IMR-90 (cell line): ENCODE measurements at places on chromosomes 16 and 17. TPM values are rescaled to one million over a fixed set of nuclear protein-coding genes. Genes with fewer than 3 reads are reported as not detected.
A peak's percentile ranks its signal among the peaks of the same experiment; 100 is the strongest.

The KRT13 gene
- 0.18 and 0.28 TPM in 2 replicates for total RNA-seq

DNA sequence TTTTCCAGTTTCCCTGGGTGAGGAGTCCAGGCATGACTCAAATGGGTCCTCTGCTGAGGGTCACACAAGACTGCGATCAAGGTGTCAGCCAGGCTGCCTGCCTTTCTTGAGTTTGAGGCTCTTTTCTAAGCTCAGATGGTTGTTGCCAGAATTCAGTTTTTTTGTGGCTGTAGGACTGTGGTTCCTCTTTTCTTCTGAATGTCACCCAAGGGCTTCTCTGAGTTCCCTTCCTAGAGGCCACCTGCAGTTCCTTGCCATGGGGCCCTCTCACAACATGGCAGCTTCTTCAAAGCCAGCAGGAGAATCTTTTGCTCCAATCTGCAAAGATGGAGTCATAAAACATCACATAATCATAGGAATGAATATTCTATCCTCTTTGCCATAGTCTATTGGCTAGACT lies 17.5 kb downstream of the LIMD2 start:
- DNase-seq = no peak

DNA sequence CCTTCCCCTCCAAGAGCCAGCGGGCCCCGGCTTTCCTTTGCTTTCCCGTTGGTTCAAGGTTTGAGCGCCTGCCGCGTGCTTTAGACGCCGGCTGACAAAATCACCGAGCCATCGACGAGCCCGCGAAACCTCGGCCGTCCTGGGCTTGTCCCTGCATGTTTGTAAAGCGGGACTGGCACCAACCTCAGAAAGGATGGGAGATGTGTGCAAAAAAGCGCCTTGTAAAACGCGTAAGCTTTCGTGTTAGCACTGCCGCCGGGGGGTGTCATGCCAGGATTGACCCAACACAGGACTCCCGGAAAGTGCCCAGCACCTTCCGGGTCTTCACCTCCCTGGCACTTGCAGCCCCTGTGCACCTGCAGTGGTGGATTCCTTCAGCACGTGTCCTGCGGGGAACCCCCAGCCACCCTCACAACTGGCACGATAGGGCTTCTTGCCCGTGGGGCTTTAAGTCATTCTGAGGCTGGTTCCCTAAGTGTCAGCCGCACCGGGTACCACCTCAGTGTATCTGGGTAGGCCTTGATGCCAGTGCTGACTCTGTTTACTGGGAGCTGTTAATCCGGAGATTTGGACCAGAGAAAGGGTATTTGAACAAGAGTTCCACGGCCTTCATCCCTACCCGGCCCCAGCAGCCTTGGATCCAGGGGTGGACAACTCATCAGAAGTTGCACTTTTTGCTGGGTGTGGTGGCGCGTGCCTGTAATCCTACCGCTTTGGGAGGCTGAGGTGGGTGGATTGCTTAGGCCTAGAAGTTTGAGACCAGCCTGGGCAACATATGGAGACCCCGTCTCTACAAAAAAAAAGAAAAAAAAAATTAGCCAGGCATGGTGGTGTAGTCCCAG lies 817 bp downstream of the NDUFAF8 start:
- peak; percentile 6 for DNase-seq

The DHODH gene
- 3.2 and 3.3 TPM in 2 replicates for total RNA-seq

The RNF166 gene
- total RNA-seq = 6.9 and 8.1 TPM in 2 replicates

DNA sequence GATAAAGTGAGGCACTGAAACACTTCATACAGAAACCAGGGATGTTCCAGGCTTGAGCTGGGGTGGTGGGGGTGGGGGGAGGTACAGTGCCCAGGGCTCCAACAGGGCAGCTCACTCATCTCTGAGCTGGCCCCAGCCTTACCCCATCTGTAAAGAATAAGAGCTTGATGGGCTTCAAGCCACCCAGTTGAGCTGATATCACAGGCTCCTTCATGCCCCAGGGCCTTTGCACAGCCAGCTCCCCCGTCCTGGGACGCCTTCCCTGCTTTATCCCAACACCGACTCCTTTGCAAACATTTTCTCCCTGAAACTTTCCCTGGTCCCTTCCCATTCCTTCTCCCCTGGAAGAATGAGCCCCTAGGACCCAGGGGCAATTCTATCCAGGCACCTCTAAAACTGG lies 261.7 kb downstream of the PARN start:
- no peak for DNase-seq

GRCh38 chr17:77974396-77974795 lies 15.9 kb downstream of the TNRC6C start:
- DNase-seq = no peak

The FKBP10 gene
- total RNA-seq = 156 and 170 TPM in 2 replicates

DNA sequence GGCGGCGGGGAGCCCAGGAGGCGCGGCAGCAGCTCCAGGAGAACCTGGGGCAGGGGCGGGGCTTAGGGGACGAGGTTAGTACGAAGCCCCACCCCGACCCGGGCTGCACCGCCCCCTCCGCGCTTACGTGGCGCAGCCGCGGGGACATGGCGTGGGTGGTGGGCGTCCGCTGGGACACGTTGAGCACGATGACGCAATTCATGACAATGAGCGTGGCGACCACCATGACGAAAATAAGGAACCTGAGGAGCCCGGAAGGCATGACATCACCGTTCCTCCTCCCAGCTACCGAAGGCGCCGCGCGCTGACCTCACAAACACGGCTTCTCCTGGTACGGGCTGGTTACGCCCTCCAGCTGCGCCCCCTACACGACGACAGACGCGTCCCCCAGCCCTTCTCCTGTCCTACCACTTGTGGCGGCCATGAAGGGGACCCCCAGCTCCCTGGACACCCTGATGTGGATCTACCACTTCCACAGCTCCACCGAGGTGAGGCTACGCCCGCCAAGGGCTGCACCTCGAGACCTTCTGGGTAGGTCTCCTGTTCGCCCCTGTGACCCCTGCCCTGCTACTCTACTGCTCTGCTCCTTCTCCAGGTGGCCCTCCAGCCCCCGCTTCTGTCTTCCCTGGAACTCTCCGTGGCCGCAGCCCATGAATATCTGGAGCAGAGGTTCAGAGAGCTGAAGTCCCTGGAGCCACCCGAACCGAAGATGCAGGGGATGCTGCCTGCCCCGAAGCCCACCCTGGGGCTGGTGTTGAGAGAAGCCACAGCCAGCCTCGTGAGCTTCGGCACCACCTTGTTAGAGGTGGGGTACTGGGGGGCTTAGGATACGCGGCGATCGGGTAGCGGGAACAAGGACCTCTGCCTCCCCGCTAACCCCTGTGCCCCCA lies at the start of gene C17orf107:
TSS of gene C17orf107 (plus strand) at position 196 of the 890 bp plus-strand sequence. CDS start at position 423, 227 bp downstream.
- DNase-seq = peak; percentile 79

- DNase-seq = peak; percentile 61
These were observed 13.3 kb upstream of the RPL38 start for GRCh38 chr17:74190154-74190553.

- DNase-seq = no peak
These were observed 16.9 kb downstream of the HASPIN start for GRCh38 chr17:3740611-3741073.

The SDR42E1 gene
- total RNA-seq = 0.28 and 0.72 TPM in 2 replicates

GRCh38 chr16:3099732-3100499 lies 822 bp upstream of the ZSCAN10 start:
- DNase-seq = peak; percentile 78

The NSRP1 gene
- 3.4 and 5.8 TPM in 2 replicates for total RNA-seq

GRCh38 chr16:11630046-11630767 lies 38.0 kb upstream of the SNN start:
- DNase-seq = no peak

The NPIPA2 gene
- not detected in 2 replicates for total RNA-seq

The DNAH2 gene
- under 0.01 TPM in 2 replicates for total RNA-seq

GRCh38 chr17:38762231-38762630 lies 9.7 kb downstream of the PSMB3 start:
- DNase-seq = no peak

GRCh38 chr17:34275881-34276280 lies 5.9 kb downstream of the CCL7 start:
- DNase-seq = peak; percentile 97

GRCh38 chr17:73003487-73003886 lies 89.0 kb downstream of the SLC39A11 start:
- DNase-seq = no peak

The RAB37 gene
- not detected in 2 replicates for total RNA-seq

DNA sequence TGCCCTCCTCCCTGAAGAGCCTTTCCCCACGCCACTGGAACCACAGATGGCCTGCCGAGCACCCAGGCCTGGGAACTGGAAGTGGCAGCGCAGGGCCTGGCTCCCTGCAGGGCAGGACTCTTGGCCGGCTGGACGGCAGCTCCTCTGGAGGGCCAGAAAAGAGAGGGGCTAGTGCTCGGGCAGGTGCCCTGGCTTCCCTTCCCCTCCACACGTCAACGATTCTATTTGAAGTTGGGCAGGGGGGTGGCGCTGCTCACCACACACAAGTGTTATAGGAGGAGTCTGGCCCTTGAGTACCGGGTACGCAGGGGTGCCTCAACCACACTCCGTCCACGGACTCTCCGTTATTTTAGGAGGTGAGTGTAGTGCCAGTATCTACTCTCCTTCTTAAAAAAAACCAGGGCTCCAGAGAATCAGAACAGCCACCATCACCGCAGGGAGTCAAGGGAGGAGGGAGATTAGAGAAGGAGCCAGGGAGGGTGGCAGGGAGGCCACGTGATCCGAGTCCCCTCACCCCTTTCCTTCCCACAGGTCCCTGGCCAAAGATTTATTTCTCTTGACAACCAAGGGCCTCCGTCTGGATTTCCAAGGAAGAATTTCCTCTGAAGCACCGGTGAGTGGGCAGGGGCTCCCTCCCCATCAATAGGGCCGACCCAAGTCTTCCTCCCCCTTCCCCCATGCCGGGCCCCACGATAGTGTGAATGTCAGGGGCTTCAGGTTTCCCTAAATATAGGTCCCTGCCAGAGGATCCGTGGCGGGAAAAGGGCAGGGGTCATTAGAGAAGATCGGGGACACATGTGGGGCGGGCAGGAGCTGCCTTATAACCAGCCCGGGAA lies 1.4 kb upstream of the ALDOA start:
- peak; percentile 37 for DNase-seq

DNA sequence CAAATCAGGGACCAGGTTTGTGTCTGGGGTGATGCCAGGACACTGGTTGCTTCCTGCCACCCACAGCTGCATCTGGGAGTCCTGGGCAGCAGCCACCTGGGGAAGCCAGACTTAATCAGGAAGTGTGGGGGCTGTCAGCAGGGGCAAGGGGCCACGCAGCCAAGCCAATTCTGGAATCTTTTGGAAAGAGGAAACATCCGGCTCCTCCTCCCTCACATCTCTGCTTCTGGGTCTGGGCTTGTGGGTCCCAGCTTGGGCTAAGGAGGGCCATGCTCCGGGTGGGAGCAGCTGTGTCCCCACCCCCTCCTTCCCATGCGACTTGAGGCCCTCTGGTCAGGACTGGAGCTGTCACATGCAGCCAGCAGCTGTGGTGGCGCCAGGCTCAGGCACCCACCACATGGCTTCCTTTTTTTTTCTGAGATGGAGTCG lies 37.0 kb upstream of the CCDC182 start:
- DNase-seq = no peak

GRCh38 chr17:56680676-56681075 lies 87.2 kb downstream of the NOG start:
- DNase-seq = no peak

- DNase-seq = peak; percentile 44
These were observed 5.7 kb downstream of the GRN start for GRCh38 chr17:44350733-44351226.

The PRSS21 gene
- total RNA-seq = not detected in 2 replicates

GRCh38 chr16:15879255-15879811 lies 9.1 kb downstream of the CEP20 start:
- peak; percentile 96 for DNase-seq

GRCh38 chr16:11857161-11857560 lies 5.8 kb upstream of the RSL1D1 start:
- DNase-seq = peak; percentile 70

- no peak for DNase-seq
These were observed 19.4 kb downstream of the CD300A start for GRCh38 chr17:74485841-74486240.

DNA sequence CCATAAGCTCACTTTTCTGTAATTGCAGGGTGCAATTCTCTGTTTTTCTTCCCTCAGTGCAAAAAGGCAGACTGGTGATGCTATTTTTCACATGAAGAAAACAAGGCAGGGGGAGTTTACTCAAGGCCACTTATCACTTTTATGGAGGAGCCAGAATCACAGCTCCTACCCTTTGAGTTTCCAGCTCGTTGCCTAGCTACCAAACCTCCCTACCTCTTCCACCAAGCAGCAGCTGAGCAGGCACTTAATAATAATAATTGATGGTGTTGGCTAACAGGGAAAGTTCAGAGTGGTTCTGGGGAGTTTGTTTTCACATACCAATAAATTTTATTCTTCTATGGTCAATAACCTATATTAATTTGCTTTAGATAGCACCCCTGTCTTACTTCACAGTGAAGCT lies 31.9 kb upstream of the MPHOSPH6 start:
- no peak for DNase-seq

- peak; percentile 30 for DNase-seq
These were observed 1.1 kb upstream of the STUB1 start for GRCh38 chr16:678858-679813.

The C16orf96 gene
- not detected in 2 replicates for total RNA-seq

The MARF1 gene
- 7.8 and 9.0 TPM in 2 replicates for total RNA-seq

DNA sequence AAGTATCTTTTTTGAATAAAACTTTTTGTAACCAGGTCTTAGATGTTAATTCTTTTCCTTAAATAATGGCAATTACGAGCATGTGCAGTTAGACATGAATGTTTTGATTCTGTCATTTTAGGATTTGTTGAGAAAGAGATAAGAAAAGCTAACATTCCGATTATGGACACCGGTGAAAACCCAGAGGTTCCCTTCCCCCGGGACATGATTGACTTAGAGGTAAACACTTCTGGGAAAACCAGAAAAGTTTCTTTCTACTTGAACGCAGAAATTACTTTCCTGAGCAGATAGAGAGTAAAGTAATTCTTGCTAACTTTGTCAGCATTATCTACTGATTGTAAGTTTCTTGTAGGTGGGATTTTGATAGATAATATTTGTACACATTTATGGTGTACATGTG lies 9.2 kb downstream of the ATP6V0A1 start:
- DNase-seq = no peak

DNA sequence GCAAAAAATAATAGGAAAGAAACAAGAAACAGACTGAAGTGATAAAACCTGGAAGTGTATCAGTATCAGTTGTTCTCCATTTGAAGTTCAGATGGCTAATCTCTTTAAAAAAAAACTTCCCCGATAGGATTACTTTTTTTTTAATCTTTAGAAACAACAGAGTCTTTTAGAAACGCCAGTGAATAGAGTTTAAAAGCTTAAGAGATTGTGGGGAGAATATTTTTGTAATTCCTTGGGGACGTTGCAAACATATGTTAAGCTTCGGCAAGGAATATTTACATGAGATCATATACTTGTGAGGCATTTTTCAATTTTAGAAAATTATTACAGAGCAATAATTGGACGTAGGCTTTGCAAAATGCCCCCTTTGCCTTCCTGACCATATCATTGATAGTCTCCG lies 13.2 kb downstream of the MAF start:
- DNase-seq = no peak

The NPIPB9 gene
- 0.56 TPM in 1 of 2 replicates, not detected in the other for total RNA-seq

DNA sequence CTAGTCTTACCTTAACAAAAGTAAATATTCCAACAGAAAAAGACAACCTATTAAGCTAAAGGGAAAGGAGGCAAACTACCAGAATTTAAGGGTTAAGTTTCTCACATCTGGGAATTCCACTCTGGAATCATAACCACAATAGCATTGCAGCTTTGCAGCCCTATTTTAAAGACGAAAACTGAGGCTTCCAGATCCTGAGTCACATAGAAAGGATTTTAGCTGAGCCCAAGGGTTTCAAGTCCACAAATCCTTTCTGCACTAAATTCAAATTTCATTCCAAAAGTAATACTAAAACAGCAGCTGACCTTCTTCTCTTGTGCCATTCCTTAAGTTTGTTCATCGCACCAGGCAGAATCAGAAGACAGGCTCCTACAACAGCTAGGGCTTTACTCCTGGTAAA lies 17.8 kb downstream of the XYLT1 start:
- DNase-seq = peak; percentile 44

The KPNB1 gene
- 659 and 1,082 TPM in 2 replicates for total RNA-seq

The TMEM114 gene
- total RNA-seq = not detected in 2 replicates

The NTN1 gene
- under 0.01 TPM in 1 of 2 replicates, not detected in the other for total RNA-seq
